ENCODE measurements at places on chromosomes 2 and 18.

GRCh38 chr2:84858937-84859336 lies 21.9 kb downstream of the TRABD2A start:
- DNase-seq: no peak

GRCh38 chr18:74522635-74523548 lies 11.4 kb upstream of the CNDP1 start:
- no peak for DNase-seq

- DNase-seq: no peak
Observed at GRCh38 chr2:15260196-15260595, 300.9 kb downstream of the NBAS start.

DNA sequence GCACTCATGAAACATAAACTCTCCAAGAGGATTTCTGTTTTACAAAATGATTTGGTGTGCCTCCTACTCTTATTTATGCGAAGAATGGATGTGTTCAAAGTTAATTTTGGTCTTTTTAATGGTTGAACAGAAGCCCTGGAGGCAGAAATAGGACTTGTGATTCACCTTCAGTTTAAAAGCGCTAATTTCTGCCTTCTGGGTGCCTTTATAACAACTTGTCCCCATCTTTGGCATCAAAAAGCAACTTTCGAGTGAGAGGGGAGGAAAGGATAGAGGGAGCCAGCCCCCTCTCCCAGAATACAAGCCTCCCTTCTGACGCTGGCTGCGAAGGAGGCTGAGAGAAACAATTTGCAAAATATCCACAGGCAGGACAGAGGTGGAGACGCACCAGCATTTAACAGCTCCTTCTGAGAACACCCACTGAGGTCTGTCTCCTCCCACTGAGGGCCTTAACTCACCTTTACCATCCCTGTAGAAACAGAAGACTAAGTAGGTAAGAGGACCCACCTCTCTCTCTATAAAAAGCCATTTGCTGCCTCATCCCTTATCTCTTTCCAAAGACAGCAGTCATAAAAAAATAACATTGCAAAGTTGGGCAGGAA lies 24.3 kb upstream of the BCL11A start:
- no peak for DNase-seq

GRCh38 chr2:95053543-95053942 lies 28.0 kb downstream of the MAL start:
- no peak for DNase-seq

GRCh38 chr2:69097148-69097610 lies 84.2 kb downstream of the ANTXR1 start:
- no peak for DNase-seq

DNA sequence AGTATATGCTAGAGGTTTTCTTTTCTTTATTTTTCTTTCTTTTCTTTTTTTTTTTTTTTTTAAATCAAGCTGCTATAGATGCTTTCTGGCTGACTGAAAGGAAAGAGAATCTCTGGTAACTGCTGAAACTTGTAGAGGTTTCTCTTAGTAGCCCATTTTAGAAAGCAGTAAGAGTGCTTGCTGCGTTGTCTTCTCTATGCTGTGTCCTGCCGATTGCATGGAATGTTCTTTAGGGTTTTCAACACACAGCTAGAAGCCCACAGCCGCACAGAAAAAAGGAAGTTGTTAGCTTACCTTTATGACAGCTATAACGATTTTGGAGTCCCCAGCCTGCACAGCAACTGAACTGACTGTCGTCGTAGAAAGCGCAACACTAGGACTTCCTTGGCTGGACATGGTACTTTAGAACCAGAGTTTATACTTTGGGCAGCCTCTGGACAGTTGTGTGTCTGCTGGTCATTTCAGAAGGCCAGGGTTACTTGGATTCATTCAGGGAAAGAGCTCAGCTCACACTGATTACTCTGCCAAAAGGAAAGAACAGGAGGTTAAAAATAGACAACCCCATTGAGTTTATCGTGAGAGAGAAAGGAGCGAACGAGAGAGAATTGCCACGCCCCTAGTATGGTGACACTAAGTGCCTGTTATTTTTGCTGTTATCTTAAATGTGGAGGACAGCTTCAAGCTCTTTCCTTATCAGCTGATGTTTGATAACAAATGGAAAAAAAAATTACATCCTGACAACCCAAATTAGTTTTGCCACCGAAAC lies at the start of gene CCDC141:
Gene CCDC141, minus strand, starts transcription at position 592 of the 766 bp plus-strand sequence. Its CDS starts 196 bp downstream, at position 396.
- no peak for DNase-seq

- no peak for DNase-seq
Observed at GRCh38 chr2:15751477-15751876, 159.8 kb downstream of the DDX1 start.

- DNase-seq: no peak
Observed at GRCh38 chr2:231563378-231563961, 29.2 kb upstream of the TEX44 start.

- no peak for DNase-seq
Observed at GRCh38 chr2:72036173-72036545, 111.5 kb downstream of the CYP26B1 start.

GRCh38 chr2:164981217-164981990 lies 26.1 kb upstream of the SLC38A11 start:
- DNase-seq: no peak

DNA sequence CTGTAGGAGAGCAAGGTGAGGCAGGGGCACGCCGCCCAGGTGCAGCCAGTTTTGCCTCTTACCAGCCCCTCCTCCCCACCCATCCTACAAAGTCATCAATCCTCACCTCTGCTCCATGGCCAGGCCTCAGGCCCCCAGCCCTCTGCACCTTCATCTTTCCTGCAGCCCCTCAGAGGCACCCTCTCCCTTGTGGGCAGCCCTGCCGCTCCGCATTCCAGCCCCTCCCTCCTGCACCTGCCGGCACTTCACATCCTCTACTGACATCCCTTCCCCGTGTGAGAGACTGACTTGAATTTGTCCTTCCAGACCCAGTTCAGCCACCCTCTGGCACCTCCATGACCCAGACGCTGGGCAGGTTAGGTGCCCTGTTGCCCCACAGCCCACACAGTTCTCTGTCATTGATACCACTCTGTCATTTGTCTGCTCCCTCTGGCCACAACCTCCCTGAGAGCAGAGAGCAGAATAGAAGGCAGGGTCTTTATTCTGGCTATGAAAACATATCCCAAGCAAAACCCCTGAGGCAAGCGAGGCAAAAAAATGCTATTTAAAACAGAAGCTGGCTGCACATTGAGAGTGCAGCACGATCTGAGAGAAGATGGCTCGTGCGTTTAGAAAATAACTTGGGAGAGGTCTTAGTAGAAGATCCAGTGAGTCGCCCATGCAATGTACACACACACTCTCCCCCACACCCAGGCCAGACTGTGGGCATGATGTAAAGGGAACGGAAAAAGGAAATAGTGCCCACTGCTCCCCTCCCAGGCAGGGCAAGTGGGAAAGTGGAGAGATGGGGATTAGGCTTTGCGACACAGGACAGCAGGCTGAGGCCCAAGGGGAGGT lies 25.9 kb downstream of the SDC1 start:
- no peak for DNase-seq

GRCh38 chr18:30175061-30175574 lies 867.4 kb downstream of the DSC3 start:
- DNase-seq: no peak

DNA sequence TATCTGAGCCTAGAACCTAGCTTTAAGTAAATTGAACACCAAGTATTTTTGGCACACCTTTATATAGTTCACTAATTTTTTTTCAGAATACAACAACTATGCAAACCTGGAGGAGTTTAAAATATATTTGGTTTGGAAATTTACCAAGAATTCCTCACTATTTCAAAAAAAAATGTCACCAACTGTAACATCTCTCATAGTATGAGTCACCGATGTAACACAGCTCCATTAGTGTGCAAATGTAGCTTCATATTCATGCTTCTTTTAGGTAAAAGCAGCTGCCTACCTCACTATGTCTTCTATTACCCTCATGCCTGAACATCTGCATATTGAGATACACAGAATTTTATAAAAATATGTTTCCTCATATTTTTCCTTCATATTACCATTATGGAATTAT lies 80.5 kb downstream of the NRXN1 start:
- DNase-seq: no peak

DNA sequence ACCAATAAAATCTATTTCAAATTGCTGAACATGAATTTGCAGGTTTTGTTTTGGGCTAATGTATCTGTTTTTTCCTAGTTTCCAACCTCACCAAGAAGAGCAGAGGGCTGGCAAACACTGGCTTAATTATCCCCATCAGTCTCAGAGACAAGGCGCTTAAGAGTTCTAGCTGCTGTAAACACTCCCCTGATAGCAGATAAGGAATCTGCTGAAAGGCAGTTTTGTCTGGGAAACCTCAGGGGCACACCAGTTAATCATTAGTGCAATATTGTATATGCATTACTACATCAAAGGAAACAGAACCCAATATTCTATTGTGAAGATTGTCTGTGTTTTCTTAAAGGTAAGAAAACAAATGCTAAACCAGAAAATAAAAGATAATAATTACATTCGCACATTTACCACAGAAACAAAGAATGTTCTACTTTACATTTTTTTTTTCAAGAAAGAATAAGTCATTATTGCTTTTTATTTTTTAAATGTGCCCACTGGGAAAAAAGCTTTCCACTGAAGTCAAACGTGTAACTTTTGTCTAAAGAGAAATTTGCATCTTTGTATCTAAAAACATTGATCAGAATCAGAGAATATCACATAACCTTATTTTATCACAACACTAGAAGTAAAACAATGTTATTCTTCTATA lies 179.1 kb downstream of the ERBB4 start:
- DNase-seq: no peak
